ENCODE measurements at places on chromosomes 3 and 15.

DNA sequence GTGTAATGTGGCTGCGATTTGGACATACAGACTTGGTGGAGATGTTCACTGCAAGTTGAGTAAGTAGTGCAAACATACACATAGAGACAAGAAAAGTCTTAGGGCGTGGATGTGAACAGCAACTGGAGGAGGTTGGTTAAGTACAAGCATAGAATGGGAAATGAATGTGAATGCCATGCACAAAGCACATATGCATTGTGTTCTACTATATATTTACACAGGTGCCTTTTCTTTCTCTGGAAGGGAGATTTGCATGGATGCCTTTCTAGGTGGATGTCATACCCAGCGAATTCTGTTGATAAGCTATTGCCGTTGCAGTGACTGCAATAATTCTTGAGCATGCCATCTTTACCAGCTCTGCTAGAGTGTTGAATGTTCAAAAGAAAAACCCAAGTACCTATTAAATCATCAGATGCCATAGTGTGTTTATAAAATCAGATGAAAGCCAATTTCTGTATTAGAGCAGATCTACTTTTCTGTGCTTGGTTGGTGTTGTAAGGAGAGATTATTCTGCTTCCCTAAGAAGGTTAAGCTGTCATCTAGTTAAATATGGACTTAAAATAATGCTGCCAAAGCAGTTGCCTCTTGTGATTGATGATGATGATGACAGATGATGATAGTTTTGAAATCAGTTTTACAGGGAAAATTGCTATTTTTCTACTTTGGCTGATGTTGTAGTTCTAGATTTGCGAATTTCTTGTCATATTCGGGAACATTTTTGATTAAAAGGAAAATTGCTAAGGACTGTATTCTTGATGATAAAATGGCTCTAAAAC is 148.4 kb downstream of the CNTN4 start:
- DNase-seq: no peak

GRCh38 chr3:87375231-87375682 is 98.9 kb upstream of the POU1F1 start:
- no peak for DNase-seq

- no peak for DNase-seq
Measured at GRCh38 chr3:191889756-191890155, 428.8 kb downstream of the PYDC2 start.

GRCh38 chr15:56920367-56920627 is 1.9 kb downstream of the TCF12 start:
- no peak for DNase-seq

DNA sequence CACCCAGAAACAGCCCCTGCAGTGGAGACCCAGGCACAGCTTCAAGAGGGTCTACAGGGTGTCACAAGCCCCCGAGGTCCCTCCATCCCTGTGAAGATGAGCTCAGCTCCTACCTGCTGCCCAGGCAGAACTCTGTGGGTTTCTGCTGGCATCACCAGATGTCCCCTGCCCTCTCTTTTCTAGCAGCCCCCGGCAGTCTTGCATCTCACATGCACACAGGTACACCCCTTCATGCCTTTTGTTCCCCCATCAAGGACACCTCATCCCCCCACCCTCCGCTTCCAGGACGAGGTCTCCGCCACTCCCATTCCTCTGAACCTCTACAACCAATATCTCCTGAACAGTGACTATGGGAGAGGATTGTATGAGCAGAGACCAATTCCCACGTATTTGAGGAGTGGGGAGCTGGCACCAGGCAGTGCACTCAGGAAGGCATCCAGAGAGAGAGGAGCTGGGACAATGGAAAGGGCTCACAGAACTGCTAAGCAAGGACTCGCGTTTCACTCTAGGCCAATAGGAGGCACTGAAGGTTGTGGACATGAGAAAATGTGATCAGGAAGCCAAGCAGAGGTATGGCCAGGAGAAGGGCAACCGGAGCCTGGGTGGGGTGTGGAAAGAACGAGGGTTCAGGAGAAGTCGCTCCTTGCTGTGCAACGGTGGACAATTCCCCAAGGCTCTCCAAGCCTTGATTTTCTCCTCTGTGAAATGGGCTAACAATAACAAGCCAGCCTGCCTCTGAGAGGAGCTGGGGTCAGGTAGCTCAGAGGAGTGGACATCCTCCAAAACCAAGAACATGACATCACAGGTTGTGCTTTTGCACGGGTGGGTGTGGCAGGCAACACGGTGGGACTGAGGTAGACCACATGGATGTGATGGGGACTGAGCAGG is 115.2 kb downstream of the CHSY1 start:
- no peak for DNase-seq

- no peak for DNase-seq
Measured at GRCh38 chr15:100785181-100786138, 94.2 kb upstream of the ALDH1A3 start.

- DNase-seq: no peak
Measured at GRCh38 chr3:166897811-166898210, 482.3 kb downstream of the ZBBX start.

DNA sequence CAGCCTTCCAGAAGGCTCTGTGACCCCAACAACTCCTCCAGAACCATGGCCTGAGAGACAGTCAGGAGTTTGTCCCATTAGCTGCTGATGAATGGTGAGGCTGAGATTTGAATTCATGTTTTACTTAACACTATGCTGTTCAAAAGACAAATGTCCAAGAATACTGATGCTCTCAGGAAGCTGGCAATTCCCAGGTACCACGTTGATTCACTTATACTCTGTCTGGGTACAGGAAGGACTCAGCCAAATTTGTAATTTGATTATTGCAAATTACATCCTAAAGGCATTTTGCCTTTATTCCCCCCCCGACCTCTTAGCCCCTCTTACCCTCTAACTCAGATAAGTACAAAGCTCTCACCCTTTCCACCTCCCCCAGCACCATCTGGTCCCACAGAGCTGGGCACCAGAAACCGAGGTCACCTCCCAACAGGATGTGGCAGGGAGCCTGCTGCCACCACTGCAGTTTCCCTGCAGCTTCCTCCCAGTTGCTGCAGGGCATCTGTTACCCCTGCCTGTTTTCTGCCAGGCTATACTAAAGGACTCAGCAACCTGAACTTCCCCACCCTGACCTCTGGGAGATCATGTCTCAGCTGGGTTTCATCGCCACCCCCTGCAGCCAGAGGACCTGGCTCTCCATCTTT is 33.6 kb downstream of the EAF1 start:
- no peak for DNase-seq

DNA sequence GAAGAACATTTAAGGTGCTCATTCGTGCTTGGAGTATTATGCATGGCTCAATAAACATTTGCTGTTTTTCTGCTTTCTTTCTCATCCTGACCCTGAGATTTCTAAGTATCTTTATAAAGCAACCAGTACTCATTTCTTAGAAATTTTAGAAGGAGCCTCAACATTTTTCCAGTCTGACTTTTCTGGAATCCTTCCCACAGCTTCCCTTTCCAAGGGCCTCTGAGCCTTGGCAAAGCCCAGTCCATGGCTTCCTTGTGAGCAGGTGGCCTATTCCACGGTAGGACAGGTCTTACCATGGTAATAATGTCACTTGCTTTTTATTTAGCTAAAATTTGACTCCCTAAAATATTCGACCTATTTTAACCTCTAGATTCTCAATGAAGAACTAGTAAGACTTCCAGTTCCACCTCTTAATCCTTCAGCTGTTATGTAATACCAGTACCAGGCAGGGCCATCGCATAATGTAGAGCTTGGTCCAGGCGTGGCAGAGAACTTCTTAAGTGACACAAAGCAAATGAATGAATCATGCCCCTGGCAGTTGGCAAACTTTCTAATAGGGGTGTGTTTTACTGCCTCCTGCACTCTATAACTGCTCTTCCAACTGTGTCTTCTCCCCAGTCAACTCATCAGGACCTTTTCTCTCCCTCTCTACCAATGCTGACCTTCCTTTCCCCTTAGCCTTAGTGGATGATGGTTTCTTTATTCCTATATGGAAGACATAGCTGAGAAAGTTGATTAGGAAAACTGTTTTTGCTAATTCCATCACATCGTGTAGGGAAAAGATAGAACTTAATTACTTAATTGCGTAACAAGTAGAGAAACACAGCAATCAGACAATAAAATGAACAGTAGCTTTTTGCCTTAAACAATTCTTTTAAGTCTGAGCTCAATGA is 894 bp upstream of the TM4SF4 start:
- peak; percentile 37 for DNase-seq

GRCh38 chr3:116001151-116001621 is 377.9 kb downstream of the GAP43 start:
- no peak for DNase-seq

GRCh38 chr3:18680758-18681157 is 255.6 kb upstream of the SATB1 start:
- DNase-seq: no peak

- DNase-seq: no peak
Measured at GRCh38 chr3:196149831-196150301, 61.3 kb downstream of the ZDHHC19 start.

- no peak for DNase-seq
Measured at GRCh38 chr15:80266113-80266512, 14.1 kb upstream of the CTXND1 start.

DNA sequence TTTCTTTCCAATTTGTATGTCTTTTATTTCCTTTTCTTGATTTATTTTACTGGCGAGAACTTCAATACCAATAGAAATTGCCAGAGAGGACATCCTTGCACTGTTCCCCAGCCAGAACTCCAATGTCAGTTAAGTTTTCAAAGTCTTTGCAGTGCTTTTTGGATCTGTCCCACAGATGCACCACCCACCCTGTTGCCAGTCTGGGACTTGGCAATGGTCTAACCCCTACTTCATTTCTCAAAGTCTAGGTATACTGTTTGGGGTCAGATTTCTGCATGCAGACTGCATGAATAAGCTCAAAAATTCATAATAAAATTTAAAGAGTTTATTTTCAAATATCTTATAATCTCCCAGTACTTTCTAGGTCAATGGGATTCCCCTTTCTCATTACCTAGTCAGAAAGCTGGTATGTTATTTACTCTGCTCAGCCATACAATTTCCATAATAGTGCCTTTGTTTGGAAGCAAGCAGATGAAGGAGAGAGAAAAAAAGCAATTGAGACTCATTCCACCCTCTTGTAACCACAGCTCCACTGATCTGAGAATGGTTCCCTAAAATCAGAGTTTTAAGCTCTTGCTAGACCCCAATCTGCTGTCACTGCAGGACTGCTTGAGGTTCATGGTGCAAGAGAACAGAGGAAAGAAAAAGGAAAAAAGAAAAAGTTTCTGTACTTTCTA is 125.9 kb upstream of the PLXND1 start:
- DNase-seq: no peak

DNA sequence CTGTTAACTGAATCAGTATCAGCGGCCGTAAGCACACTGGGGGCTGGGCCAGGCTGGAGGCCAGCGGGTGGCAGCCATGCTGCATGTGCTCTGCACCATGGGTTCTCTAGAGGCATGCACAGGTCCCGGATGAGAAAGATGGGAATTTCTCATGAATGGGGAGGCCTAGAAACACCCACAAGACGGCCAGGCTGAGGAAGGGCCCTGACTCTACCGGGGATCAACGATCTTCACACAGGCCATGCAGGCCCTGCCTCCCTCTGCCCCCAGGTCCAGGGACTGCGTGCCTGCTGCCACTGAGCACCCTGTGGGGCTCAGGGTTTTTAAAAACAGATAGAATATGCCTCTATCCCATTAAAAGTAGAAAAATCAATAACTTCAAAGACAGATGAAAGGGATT is 32.7 kb downstream of the SLC41A3 start:
- DNase-seq: no peak

GRCh38 chr3:159859424-159859823 is 129.2 kb upstream of the IL12A start:
- no peak for DNase-seq

GRCh38 chr3:106144030-106144429 is 275.2 kb upstream of the CBLB start:
- DNase-seq: no peak

DNA sequence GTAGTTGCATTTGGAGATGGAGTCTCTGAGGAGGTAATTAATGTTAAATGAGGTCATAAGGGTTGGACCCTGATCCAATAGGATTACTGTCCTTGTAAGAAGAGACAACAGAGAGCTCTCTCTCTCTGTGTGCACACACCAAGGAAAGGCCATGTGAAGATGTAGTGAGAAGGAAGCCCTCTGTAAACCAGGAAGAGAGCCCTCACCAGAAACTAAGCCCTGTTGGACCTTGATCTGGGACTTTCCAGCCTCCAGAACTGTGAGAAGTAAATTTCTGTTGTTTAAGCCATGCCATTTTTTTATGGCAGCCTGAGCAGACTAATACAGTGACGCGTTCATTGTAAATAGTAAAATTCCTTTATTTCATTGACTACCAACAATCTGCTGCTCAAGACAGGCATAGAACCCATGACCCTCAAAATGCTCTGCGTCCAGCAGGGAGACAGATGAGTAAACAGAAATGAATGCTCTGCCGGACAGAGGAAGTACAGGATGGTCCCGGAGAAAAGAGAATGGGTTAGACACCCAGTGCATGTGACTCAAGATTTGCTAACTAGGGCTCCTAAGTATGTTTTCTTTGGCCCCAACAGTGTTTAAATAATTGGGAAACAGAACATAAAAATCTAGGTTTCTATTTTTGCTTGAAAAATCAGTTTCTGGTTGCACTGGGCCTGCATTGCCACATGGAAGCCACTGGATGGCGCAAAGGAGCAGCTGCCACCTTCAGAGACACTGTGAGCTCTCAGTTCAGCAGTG is 37.9 kb upstream of the TNFAIP8L3 start:
- no peak for DNase-seq

DNA sequence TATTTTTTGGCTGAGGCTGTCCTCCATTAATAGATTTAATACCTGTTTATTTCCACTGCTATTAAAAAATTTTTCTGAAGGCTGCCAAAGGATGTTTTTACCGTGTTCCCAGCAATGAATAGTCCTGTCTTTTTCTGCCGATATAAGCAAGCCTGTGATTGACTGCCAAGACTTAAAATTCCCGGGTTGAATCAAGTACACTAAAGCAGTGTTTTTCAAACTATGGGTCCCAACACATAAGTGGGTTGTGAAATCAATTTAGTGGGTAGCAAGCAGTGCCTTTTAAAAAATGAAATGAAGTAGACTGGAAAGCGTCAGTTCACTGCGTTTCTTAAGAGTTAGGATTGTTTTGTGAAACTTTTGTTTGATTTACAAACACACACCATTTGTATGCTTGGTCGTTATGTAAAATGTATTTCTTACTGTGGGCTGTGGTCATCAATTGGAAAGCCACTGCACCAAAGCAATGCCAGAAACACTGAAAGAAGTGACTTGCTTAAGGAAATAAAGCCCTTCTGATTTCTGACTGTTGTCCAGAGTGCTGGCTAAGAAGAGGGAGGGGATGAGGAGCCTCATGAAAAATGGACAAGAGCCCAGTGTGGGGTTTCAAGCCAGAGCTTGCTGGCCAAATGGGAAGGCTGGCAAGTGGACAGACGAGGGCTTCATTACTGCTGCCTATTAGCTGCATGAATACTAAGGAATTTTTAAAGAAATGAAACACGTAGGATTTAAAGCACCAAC is 206.0 kb downstream of the THRB start:
- no peak for DNase-seq

DNA sequence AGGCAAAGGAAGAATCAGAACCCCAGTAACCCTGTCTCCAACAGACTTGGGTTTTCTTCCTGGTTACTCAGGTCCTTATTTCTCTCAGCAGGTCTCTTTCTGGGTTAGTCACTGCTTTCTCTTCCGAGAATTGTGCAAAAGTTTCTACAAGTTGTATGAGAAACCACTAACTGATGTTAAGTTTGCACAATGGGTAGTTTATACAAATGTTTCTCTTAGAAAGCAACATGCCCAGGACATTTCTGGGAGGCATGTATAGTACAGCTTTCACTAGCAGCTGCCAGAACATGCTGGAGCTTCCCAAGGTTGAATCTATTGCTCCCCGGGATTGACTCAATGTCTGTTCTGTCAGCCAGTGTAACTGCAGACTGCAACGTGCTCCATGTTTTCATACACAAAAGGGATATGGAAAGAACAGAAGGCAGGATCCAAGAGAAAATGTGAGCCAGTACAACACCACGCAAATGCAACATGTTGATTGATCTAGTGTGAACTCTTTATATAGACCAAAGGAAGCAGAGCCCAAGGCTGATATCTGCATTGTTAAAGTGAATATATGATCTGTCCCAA is 887.8 kb downstream of the MCTP2 start:
- no peak for DNase-seq

Measured in CD4-positive, alpha-beta T cell treated with Interferon gamma for 1 hour (primary cell).